ENCODE measurements at places on chromosomes 7 and 10.
A peak's percentile ranks its signal among the peaks of the same experiment; 100 is the strongest.

DNA sequence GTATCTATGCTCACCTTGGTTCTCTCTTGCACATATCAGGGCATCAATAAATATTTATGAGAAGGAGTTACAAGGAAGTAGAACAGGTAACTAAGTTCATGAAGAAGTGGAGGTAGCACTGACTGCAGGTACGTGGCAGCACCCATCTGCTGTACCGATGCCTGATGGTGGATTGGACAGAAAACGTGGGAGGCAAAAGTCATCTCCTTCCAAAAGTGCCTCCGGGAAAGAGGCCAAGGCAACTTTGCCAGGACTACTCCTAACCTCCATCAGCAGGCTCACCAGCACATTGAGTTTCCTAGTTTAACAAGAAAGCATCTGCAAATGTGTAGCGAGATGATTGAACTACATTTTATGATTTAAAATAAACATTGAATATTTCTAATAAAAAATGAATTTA lies 248.8 kb downstream of the ANKRD7 start:
- no peak for DNase-seq

GRCh38 chr7:151178831-151179230 lies 8.2 kb downstream of the ASB10 start:
- no peak for DNase-seq

DNA sequence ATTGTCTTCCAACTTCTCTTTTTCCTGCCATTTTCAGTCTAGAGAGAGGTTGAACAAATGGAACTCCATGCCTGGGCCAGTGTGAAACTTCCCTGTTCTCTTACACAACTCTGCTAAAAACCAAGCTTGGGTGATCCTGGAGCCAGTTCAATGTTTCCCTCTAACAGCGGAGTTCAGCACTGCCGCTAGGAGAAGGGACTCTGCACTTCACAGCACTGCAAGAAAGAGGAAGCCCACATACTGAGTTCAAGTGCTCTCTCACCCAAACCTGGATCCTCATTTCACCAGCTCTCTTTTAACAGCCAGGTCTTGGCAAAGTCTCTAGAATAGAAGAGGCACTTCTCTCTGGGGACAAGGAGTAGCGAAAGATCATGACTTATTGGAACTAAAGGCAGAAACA lies 18.8 kb downstream of the FOXI2 start:
- DNase-seq, result no peak

- DNase-seq, result no peak
These were observed 36.5 kb downstream of the CAMK2B start for GRCh38 chr7:44288811-44289340.

- DNase-seq, result no peak
These were observed 68.2 kb downstream of the NPSR1 start for GRCh38 chr7:34726221-34726620.

- DNase-seq, result no peak
These were observed 36.3 kb downstream of the DRGX start for GRCh38 chr10:49359349-49360270.

DNA sequence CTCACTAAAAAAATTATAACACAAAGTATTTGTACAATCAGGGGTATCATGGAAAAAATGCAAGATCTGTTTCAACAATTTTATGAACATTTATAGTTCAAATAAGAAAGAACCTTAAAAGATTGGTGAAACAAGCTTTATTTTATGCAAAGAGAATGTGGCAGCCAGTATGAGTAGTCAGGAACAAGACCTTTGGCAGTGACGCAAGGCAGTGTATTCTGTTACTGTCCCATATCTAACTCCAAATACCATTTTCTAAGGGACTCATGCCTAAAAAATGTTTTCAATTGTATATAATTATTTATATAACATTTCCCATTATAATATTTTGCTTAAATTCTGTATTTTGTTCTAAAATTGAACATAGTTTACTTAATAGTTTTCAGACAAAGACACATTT lies 19.1 kb upstream of the FAM53B start:
- DNase-seq, result no peak

GRCh38 chr10:7117806-7118674 lies 292.8 kb downstream of the SFMBT2 start:
- DNase-seq, result no peak

GRCh38 chr7:4207011-4207410 lies 475.1 kb upstream of the FOXK1 start:
- no peak for DNase-seq

DNA sequence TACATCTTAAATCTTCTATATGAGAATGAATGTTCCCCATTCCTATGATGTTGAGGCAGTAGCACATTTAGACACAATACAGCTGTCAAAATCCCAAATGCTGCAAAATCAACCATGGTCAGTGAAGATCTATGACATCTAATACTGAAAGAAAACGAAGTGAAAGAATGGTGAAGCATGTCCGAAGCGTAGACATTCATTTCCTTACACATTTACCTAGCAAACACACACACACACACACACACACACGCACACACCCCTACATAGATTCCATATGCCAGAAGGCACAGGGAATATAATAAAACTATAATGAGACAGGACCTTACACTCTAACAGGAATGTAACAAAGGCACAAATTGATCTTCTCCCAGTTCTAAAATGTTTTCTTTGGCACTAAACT lies 32.5 kb downstream of the CCDC6 start:
- no peak for DNase-seq

DNA sequence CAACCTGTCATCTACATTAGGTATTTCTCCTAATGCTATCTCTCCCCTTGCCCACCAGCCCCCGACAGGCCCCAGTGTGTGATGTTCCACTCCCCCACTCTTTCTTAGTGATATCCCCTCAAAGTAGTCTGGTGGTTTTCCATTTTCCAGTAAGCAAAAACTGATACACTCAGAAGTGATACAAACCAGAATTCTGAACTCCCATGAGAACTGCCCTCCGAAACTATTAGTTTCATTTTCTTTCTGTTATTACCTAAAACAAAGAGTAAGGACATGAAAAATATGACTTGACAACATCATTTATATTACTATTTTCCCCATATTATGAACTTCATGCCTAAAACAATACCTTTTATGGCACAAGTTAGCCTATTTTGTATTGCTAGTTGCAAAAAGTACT lies 175.0 kb downstream of the OTUD1 start:
- DNase-seq, result no peak

DNA sequence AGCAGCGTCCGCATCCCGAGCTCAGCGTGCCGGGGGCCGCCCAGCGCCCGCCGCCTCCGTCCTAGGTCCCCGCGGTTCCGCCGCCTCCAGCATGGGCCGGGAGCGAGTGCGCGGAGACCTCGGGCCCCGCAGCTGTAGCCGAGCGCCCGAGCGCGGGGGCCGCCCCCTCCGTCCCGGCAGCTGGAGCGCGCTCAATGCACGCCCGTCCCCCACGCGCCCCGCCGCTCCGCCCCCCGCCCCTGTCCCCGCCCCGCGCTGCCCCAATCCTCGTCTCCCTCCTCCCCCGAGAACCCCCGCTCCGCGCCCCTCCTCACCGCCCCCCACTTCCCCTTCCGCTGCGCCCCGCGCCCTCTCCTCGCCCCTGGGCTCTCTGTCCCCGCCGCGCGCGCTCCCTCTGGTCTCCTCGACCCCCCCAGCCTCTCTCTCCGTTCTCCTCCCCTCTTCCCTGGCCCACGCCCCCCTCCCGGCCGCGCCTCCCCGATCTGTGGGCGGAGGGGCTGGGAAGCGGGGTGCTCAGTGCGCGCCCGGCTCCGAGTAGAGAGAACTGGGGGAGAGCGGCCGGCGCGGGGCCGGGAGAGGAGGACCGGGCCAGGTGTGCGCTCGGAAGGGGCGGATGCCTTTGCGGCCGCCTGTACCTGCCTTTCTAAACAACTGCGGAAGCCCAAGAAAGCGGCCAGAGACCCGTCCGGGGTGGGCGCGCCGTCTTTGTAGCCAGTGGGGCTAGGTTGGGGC lies at the start of gene VIPR2:
VIPR2 (minus strand) TSS at position 110 of the 732 bp plus-strand sequence; CDS start at position 14, 96 bp downstream.
- DNase-seq, result no peak

DNA sequence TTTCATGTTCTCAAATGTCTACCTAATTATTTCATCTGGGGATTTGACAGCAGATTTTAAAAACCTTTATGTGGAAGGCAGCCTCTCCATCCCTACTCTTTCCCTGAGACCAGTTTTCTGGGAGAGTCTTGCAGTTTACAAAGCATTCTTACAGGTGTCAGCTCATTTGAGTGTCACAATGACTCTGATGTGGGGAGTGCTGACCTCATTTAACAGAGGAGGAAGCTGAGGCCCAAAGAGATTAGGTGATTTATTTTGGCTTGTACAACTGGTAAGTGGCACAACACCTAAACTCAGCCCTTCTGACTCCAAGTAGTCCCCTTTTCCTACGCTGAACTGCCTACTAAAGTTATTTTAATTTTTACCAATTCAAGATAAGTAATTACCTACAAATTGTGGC lies 33.3 kb upstream of the MAT1A start:
- DNase-seq, result no peak

DNA sequence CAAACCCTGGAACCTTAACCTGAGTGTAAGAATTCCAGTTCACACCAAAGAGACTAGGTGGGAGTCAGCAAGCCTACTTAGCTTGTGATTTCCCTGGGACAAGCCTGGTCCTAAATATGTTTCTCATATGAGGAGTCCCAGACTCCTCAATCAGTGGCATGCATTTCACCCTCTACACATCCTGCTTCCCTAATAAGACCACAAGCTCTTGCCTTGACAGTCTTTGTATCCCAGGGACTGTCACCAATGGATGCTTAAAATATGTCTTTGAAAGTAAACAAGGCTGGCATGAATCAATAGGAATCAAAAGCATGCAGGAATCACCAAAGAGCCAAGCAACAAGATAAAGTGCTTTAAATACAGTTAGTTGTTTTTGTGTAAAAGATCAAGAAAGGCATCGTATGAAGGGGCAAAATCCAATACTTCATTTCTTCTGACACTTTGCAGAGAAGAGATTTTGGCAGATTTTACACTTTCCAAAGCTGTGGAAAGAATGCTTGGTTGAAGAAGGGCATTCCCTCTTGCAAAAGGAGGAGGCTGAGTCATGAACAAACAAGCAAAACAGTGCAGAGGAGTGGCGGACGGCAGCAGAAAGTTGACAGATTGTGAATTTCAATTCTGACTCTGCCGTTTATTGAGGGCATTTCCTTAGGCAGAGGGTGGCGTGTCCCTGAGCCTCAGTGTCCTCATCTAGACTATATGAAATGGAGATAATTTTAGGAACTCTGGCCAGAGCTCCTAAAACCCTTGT lies 8.5 kb upstream of the NFE2L3 start:
- no peak for DNase-seq

- DNase-seq, result no peak
These were observed 23.1 kb upstream of the AKR1E2 start for GRCh38 chr10:4802711-4803487.

DNA sequence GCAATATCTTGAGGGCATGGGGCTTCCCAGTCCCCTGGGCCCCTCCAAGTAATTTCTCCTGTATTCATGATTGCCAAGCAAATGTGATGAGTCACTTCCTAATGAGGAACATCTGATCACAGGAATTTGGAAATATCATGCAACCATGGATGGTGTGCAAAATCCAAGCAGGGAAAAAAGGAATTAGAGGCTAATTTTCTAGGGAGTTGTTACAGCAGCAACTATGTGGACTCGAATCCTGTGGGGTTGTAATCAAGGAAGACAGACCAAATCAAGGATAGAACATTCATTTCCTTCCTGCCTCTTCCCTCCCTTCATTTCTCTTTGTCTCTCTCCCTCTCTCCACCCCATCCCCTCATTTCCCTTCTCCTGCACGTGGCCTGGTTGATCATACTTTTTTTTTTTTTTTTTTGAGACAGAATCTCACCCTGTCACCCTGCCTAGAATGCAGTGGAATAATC lies 23.9 kb upstream of the AGFG2 start:
- no peak for DNase-seq

DNA sequence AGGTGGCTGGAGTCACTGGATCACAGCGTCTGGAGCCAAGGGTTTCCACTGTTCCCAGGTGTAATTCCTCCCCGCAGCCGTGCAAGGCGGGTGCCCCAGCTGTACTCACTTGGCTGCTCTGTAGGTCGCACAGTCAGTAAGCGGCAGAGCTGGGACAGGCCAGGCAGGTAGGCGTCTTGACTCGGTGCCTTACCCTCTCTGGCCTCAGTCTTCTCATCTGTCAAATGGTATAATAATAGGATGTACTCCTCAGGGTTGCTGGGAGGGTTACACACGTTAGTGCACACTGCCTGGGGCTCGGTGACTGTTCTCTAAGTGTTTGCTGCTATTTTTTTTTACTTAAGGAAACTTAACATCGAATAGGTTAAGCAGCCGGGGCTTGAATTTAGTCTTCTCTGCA lies 27.0 kb downstream of the MYL10 start:
- no peak for DNase-seq

- peak; percentile 57 for DNase-seq
These were observed 65.4 kb downstream of the TACC2 start for GRCh38 chr10:122054048-122055025.

DNA sequence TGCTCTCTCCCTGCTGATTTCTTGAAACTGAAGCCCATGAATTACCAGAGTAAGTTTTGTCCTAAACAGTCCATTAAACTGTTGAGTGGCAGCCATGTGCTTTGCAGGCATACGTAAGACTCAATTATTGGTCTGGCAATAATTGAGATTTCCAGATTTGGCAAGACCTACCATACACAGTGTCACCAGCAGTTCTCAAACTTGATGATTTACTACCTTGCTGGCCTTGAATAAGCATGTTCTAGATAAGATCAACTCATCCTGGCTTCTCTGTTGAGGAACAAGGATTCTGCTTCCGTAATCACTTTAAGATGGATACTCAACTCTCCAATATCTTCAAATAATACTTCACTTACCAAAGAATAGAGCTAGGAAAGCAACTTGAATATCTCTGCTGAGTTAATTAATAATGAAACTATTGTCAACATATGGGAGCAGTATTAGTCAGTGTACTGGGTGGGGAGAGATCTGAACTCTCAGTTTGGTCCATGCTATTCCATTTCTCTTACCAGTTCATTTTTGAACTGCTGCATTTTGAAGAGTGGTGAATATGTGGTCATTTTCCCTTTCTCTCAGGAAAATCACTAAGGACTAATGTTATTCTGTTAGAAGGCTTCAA lies 181.4 kb downstream of the IPMK start:
- DNase-seq, result no peak

DNA sequence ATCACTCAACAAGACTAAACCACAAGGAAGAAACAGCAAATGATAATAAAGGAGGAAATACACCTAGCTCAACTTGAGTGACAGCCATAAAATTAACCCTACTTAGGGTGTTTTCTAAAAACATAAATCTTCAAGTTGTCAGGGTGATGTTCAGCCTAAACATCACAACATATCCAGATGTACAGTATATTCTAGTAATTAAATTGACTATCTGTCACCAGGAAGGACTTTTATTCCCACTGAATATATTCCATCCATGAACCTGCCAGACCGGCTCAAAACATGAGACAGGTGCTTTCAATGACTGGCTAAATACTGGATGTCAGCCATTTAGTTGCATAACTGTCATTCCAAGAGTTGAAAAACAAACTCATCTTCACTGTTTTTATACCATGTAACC lies 298.1 kb upstream of the NEBL start:
- no peak for DNase-seq

GRCh38 chr7:82049442-82049841 lies 279.6 kb upstream of the HGF start:
- no peak for DNase-seq

- DNase-seq, result no peak
These were observed 39.0 kb upstream of the SLC16A12 start for GRCh38 chr10:89574368-89574767.

GRCh38 chr7:47819607-47819920 lies 128.7 kb downstream of the PKD1L1 start:
- no peak for DNase-seq

- no peak for DNase-seq
These were observed 15.1 kb downstream of the PRSS2 start for GRCh38 chr7:142785841-142786250.
